ENCODE measurements at places on chromosomes 3 and 15.

DNA sequence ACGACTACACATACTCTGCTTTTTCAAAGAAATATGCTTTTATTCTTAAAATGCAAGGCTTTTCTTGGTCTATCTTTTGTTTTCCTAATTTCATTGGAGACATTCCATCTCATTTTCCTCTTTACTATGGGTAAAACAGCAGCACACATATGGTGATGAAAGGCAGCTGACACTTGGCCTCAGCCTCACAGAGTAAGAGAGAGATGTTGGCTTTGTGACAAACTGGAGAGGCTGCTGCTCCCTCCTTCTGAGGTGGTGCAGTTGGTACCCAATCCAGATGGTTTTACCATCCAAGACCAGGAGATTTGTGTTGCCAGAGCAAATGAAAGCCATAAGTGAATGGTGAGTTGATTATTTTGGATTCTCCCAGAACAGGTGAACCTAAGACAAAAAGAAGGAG is 13.2 kb upstream of the SLC2A2 start:
- no peak for DNase-seq

GRCh38 chr15:101062471-101063171 is 143.5 kb downstream of the LRRK1 start:
- no peak for DNase-seq

DNA sequence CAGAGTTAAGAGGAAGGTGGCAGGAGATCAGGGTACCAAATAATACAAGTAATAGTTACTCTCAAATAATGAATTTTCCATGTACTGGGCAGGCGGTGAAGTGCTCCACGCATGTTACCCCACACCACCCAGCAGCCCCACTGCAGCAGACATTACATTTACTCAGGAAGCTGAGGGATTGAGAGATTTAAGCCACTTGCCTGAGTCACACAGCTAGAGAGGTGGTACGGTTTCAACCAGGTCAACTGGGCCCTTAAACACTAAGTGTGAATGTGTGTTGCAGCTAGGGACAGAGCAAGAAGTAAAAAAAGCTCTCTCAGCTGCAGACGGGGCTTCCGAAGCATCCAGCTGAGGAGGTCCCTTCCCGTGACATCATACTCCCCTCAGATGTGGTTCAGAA is 91.3 kb downstream of the PRICKLE2 start:
- DNase-seq: no peak

GRCh38 chr3:34675383-34676120 is 877.1 kb downstream of the PDCD6IP start:
- no peak for DNase-seq

GRCh38 chr3:15051531-15051930 is 13.6 kb downstream of the MRPS25 start:
- DNase-seq: peak; percentile 54

- no peak for DNase-seq
Observed at GRCh38 chr3:98038876-98039275, 3.8 kb upstream of the GABRR3 start.

DNA sequence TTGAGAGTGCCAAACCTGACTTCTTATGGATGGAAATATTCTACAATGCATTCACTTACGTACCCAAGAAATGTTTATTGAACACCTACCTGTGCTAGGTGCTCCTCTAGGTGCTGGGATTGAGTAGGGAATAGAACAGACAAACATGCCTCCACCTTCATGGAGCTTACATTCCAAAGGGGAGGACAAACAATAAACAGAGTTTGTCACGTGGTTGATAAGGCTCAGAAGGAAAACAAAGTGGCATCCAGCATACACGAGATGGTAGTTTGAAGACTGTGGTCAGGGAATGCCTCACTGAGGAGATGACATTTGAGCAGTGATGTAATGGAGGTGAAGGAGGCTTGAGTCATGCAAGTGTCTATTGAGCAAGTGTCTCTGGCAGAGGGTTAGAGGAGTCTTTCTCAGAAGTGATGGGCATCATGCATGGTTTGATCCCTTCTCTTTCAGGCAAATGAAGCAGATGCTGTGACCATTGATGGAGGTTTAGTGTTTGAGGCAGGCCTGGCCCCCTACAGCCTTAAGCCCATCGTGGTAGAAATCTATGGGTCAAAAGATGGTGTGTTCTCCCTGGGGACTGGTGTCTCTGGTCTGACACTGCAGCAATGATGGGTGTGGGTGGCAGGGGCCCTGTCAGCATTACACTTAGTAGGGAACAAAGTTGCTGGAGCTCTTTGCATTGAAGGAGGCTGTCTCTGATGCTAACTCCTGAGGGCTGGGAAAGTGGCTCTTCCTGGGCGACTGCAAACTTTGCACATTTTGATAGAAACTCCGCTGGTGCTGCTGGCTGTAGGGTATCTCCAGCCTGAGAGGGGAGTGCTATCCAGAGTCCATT is 29.7 kb upstream of the TOPBP1 start:
- DNase-seq: no peak

- DNase-seq: no peak
Observed at GRCh38 chr3:191987831-191988350, 526.9 kb downstream of the PYDC2 start.

DNA sequence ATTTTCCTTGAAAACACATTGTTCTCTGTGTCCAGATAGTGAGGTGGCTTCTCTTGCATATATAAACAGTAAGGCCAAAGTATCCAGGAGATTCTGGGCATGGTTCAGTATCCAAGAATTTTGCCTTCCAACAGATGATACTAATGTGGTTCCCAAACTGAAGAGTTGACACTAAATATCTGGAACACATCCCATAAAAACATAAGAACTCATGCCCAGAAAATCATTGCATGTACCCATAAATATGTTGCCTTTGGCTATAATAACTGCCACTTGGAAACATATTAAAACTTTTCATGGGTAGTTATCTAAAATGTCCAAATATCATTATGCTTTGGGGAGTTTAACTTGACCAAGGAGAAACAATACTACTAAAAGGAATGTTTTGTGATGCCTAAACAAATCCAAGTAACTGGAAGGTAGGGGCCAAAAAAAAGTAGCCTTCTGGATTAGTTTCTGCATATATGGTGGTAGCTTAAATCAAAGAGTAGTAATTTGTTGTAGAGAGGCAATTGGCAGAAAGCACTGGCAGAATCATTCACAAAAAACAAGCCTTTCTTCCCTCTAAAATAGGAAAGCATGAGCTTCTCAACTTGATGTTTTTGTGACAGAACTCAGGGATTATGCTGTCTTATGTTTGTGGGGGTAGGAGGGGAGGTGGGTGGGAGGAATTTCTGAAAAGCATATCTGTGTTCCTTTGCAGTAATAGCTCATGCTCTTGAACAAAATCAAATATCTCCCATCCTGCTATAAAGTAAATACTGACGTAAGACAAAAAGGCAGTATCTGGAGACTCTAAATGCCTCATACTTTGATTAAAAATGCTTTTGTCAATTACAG is 753.9 kb downstream of the TUSC7 start:
- no peak for DNase-seq

DNA sequence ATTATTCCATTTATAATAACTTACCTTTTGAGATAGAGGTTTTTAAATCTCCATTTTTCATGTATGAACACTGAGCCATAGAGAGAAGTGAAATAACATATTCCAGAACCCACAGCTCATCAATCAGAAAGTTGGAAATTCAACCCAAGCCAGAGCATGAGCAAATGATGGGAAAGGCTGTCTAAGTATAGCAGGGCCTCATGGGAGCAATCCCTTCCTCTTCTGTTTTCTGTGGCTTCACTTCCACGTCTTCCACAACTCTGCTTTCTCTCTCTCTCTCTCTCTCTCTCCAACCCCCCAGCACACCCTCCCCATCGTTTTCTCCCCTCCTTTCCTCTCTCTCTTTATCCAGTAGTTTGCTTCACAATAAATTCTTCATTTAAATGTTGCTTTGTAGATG is 14.8 kb upstream of the IL1RAP start:
- DNase-seq: no peak

- DNase-seq: no peak
Observed at GRCh38 chr3:39268549-39268900, 11.3 kb downstream of the CX3CR1 start.

- no peak for DNase-seq
Observed at GRCh38 chr3:109155828-109156227, 19.3 kb downstream of the C3orf85 start.

DNA sequence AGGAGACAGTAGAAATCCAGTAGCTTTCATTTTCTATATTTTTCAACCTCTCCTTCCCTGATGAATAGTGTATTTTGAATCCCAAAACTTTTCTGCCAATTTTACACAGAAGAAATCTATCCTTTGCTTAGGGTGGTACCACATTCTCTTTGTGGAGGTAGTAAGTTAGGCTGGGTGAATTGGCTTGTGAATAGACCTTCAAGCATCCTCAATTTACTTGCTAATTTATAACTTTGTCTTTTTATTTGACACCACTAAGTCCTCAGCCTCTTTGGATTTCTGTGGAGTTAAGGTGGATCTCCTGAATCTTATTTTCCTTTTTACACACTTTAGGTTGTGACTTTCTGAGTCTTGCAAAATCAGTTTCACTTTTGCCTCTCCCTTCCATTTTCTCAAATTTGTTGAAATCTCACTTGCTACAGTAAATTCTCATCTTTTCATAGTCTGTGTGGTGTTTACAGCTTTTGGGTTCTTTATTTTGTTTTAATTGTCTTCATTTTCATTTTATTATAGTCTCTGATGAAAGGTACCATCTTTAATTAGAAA is 5.7 kb upstream of the PLSCR1 start:
- DNase-seq: no peak

GRCh38 chr3:70905491-70905890 is 593.1 kb upstream of the MDFIC2 start:
- no peak for DNase-seq

DNA sequence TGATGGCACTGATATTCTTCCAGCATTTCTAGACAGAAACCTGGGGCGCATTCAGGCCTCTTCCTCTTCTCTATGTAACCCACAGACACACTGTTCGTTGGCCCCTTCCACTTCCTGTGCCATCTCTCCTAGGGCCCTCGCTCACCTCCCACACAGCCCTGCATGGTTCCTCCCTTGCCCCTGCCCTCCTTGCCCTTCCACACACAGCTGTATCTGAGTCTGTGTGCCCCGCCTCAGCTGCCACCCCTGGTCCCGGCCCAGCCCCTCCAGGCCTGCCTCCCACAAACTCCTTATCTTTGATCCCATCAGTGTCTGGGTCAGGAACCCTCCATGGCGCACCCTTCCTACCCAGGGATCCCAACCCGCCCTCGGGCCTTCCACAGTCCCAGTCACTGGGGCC is 37.9 kb downstream of the RAB6B start:
- no peak for DNase-seq

- no peak for DNase-seq
Observed at GRCh38 chr15:26967719-26968269, 3.2 kb upstream of the GABRG3 start.

DNA sequence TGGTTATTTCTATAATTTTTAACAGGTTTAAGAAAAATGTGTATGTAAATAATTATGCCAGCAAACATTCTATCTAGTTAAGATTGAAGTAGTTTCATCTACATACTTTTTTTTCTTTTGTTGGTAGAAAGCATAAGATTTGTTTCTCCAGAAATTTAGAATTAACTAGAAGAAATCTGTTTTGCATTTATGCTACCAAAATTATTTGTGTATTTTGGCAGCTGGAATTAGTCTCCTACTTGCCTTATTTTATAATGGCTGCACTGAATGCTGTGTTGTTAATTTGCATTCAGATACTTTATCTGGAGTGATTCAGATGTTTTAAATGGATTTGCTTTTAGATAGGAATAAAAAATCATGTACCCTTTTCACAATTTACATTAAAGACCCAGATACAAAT is 100.2 kb upstream of the NAALADL2 start:
- no peak for DNase-seq

- peak; percentile 56 for DNase-seq
Observed at GRCh38 chr15:61974759-61975158, 85.5 kb downstream of the VPS13C start.

- no peak for DNase-seq
Observed at GRCh38 chr3:151686257-151686656, 47.5 kb upstream of the AADACL2 start.

GRCh38 chr3:377158-377561 is 180.6 kb downstream of the CHL1 start:
- no peak for DNase-seq

DNA sequence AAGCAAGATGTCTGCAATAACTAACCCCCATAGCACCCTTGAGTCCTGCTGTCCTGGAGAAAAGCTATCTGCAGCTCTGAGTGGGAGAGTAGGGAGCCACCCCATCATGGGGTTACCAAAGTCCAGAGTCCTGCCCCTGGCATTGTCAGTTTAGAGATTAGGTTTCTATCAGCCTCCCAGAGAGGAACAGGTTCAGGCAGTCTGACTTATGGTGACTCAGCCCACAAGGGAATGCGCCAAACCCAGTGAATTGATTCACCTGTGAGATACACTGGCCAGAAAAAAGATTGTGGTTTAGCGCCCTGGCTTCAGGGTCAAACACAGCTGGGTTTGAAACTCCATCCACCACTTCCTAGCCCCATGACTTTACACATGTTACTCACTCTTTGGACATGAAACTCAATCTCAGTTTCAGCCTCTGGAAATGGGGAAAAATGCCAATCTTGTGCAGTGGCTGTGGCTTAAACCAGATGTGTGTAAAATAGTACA is 263.6 kb upstream of the HES1 start:
- no peak for DNase-seq

DNA sequence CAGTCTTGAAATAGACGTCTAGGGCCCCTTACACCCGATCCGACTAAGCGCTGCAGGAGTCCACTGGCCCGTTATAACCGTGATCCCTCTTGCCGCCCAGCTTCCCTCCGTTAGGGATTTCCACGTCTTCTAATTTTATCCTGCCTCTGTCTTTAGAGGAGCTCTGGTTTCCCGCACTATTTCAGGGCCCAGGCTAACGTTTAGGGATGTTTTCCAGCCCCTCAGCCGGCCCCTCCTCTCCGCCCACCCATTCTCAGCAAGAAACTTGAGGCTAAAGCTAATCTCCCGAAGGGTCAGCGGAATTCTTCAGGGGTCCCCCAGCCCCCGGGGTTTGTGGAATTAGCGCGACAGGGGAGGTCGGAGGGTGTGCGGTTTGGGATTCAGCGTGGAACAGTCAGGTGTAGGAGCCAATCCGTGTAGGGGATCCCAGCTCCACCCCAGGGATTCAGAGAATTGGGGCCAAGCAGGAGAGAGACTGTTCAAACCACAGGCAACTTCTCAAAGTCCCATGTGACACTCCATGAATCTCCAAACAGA is 1.6 kb downstream of the PTX3 start:
- DNase-seq: no peak

GRCh38 chr3:188082450-188082849 is 71.5 kb upstream of the LPP start:
- no peak for DNase-seq

DNA sequence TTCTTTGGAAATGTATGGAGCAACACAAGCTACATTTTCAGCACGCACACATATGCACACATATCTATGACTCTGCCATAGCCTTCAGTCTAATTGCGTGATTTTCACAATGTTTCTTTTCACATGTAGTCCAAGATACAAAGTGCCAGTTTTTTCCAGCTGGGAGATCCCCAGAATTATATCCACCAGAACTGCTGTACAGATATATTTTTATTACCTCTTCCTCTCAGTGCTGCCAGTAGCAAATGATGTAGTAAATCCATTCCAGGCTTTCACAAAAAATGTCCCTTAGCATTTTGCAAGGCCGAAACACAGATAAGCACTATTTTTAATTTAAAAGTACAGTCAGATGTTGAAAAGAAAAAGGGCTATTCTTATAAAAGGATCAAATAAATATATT is 719.8 kb upstream of the SEMA6D start:
- DNase-seq: no peak

Data from SHP77 (cell line).